ENCODE measurements at places on chromosomes 2 and 18.

DNA sequence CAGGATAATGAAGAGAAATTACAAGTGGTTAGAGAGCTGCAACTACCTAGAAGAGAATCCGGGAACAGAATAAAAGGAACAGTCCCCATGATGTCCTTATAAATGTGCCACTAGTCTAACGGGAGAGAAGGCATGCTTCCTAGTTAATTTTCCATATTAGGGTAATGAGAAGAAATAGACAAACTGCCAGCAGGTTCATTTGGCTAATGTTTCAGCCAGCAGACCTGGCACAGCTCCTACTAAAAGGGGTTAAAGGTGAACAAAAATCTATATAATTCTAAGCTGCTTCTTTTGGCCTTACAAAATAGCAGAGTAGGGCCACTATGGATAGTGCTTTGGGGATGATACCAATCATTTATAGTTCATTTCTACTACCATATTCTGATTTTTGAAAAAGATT, 845.3 kb upstream of the GCFC2 start:
- DNase-seq: no peak

DNA sequence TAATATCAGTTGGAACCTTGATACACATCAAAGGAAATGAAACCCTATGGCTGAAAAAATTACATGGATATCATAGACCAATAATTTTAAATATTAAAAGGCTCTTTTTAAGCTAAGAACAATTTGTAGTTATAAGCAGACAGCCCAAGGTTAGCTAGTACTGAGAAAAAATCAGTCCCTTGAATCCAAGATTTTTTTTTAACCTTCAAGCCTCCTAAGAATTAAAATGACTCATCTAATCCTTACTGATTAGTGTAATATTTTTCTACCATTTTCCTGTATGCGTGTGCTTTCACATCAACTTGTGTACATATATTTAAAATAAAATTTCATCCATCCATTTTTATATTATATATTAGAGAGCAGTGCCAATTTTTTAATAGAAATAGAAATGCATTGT, 1004.9 kb upstream of the ZEB2 start:
- DNase-seq: no peak

GRCh38 chr2:178764097-178764496, 43.1 kb downstream of the TTN start:
- DNase-seq: no peak

DNA sequence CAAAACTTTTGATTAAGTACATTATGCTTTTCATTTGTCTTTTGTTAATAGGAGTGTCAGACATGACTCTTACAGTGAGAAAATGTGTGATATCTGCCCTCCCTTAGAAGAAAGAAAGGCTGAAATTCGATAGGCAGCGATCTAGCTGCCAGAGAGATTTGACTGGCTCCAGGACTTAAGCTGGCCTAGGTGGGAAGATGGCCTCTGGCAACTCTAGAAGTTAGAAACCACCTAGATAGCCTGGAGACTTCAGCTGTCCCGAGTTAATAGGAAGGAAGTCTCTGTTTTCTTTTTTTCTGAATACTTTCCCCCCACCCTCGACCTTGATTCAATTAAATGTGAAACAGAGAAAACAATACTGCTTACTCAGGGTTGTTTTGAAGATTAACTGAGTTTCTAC, 1194.7 kb upstream of the CRIM1 start:
- DNase-seq: no peak

GRCh38 chr2:9693196-9693491, 62.3 kb upstream of the YWHAQ start:
- DNase-seq: no peak

DNA sequence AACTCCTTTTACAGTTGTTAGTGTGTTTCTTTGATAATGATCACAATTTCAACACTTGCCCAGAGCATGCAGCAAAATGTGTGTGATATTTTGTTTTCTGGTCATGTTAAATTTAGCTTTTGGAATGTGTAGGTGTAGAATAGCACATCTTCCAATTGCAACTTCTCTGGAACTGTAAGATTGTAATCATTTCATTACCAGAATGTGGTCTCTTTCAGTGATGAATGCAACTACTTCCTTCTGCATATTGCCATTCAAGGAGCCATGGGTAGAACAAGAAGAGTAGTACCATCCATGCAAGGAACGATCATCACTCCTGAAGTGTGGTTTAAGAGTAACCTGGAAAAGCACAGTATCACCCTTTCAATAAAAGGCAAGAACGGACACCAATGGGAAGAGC, 548.8 kb upstream of the ZNF804A start:
- no peak for DNase-seq

- peak; percentile 41 for DNase-seq
These were observed 101.9 kb downstream of the CDH20 start for GRCh38 chr18:61435064-61435652.

DNA sequence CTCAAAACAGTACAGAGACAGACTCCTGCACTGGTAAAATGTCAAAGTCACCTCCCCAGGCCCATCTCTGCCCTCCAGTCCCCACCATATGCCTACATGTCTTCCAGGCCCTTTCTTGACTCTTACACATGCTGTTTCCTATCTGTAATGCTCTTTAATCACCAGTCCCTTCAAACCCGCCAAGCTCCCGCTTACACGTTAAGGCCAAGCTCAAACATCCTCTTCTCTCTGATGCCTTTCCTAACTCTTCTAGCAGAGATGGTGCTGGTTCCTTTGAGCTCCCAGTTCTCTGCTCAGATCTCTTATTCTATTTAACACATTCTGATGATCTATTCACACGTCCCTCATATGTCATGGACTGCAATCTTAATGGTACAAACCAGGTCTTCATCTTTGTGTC, 5.0 kb downstream of the EVA1A start:
- DNase-seq: no peak

- no peak for DNase-seq
These were observed 355.1 kb upstream of the ZC3H15 start for GRCh38 chr2:186130748-186131641.

- no peak for DNase-seq
These were observed 35.4 kb downstream of the KCNK3 start for GRCh38 chr2:26727641-26728561.

- DNase-seq: no peak
These were observed 2.7 kb downstream of the ERFE start for GRCh38 chr2:238161291-238162051.

GRCh38 chr2:231514951-231515297, 15.3 kb downstream of the NMUR1 start:
- no peak for DNase-seq

GRCh38 chr18:70464343-70465114, 175.7 kb downstream of the SOCS6 start:
- peak; percentile 65 for DNase-seq

DNA sequence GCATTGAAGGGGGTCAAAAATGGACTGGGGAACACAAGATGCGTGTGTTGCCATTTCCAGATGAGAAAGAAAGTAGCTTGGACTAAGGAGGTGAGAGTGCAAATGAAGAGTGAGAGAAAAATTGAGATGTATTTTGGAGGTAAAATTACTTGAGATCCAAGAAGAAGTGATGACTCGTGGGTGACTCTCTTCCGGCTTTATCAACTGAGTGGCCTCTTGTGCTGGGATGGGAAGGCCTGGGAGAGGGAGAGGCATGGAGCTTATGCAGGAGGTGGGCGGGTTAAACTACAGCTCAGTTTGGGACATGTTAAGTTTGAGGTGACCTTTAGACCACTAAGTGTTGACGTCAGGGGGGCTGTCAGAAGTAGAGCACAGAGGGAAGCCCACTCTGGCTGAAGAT, 34.9 kb downstream of the SULT1C2 start:
- DNase-seq: no peak

DNA sequence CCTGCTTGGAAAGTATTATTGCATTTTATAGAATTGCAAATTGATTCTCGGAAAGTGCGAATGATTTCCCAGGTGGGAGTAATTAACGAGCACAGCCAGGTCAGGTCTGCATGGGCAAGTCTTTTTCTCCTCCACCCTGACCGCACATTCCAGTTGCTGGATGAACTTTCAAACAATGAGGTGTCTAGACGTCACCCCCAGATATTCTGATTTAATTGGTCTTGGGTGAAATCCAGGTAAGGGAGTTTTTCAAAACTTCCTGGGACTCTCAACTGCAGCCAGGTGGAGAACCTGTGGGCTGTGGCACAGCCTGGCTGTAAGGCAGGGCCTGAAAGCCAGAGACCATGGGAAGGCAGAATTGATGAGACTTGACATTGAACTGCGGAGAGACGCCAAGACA, 15.9 kb upstream of the RNF152 start:
- DNase-seq: no peak

- DNase-seq: no peak
These were observed 44.2 kb downstream of the TTC27 start for GRCh38 chr2:32671885-32672533.

- no peak for DNase-seq
These were observed 198.3 kb downstream of the MGAT5 start for GRCh38 chr2:134452042-134452733.

DNA sequence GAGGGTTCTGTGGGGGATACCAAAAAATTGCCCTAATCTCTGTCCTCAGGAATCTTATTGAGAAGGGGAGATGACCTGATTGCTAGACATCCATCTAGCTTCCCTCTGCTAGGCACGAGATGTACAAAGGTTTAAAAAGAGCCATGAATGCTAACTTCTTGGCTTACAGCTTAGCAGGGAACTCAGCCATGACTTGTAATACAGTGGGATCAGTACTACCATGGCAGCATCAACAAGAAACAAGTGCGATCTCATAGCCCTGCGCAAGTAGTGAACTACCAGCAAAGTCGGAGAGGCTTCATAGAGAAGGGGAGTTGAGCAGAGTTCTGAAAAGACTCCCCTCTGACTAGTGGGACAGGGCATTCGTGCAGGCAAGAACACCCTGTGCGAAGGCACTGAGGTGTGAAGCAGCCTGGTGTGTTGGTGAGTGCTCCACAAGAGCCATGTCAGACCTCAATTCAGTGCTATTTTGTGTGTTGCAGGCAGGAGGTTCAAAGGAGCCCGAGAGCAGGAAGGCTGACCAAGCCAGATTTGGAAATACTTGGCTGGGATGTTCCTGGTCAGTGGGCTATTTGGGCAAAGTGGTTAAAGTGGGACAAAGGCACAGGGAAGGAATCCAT, 130.0 kb downstream of the FMNL2 start:
- DNase-seq: no peak

DNA sequence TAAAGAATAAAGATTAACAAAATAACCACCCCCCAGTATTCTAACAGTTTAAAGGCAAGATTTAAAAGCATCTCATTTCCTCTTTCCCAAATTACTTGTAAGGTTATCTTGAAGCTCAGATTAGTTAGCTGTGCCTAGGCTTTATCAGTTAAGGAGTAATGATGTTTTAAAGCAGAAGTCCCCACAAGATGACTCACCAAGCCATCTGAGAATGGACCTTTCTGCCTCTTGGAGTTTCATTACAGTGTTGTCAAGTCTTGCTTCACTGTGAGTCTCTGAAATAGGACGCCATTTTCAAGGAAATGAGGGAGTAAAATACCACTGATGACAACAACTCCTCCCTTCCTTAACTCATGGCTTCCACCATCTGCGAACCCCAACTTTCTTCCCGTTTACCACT, 35.9 kb downstream of the ZNF385B start:
- no peak for DNase-seq

DNA sequence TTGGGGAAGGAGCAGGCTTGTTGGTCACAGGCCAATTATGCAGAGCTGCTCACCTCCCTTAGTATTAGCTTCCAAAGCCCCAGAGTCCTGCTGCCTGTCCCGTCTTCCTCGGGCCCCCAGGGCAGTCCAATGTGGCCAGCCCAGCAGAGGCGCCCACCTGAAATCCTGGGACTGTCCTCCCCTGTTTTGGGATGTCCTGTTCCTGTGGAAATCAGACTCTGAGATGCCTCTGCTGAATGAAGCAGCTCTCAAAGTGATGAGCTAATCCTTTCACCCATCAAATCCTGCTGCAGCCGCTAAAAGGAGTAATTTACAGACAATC, 105.3 kb downstream of the CABLES1 start:
- no peak for DNase-seq

DNA sequence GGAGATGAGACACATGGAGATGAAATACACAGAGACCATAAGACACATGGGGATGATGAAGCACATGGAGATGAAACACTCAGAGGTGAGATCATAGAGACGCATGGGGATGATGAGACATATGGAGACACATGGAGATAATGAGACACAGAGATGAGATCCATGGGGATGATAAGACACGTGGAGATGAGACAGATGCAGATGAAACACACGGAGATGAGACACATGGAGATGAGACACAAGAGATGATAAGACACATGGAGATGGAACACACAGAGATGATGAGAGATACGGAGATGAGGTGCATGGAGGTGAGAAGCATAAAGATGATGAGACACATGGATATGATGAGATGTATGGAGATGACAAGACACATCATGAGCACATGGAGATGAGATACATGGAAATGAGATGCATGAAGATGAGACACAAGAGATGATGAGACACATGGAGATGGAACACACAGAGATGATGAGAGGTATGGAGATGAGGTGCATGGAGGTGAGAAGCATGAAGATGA, 276.7 kb downstream of the MYT1L start:
- DNase-seq: no peak

GRCh38 chr2:7356909-7357584, 439.8 kb downstream of the RNF144A start:
- peak; percentile 44 for DNase-seq

- DNase-seq: peak; percentile 20
These were observed 659 bp upstream of the COX5B start for GRCh38 chr2:97645112-97645694.

GRCh38 chr18:58320907-58321561, 277.0 kb downstream of the NEDD4L start:
- DNase-seq: no peak

DNA sequence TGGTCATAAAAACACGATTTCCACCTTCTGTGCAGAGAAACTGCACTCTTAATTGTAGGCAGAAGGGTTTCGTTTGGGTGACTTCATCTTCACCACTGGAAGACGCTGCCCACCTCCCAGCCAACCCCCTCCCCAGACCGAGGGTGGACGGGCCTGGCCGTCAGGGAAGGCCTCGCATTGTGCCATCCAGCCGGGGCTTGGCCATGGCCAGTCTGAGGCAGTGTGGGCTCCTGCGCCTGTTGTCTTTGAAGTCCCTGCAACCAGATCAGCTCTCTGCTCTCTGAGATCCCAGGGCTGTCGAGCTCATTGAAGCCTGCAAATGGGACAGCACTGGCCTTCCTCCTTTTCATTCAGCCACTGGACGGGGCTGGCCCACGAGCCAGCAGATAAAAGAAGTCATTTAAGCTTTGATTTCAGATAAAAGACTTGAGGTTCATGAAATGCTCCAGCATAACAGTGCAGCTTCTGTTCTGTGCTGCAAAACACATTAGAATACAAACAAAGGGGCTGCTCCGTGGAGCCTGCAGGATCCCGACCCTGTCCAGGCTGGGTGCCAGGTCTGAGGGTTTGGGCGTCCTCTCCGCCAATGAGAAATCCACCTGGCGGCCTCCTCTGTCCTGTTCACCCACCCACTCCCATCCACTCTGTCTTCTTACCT, 253.5 kb downstream of the LDLRAD4 start:
- DNase-seq: peak; percentile 17

Measured in SHP77 (cell line).